Central memory CD8-positive, alpha-beta T cell (primary cell): ENCODE measurements at places on chromosomes 13 and 19.
A peak's percentile ranks its signal among the peaks of the same experiment; 100 is the strongest.

DNA sequence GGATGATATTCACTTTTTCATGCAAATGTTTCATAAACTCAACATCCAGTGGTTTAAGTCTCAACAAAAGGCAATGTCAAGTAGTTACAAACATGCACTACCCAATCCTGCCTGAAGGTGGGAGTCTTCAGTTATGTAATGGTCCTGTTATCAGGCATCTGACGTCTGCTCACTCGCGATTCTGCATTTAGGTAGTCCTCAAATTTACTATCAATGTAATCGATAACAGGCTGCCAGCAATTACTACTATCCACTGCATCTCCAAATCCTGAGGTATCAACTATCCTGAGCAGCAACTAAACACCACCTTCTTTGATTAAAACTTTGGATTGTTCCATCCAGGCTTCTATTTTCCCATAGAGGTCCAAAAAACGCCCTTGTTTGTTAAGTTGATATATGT is 51.2 kb downstream of the NLRP12 start:
- peak; percentile 14 for DNase-seq

GRCh38 chr13:42821437-42821836 is 40.1 kb downstream of the FAM216B start:
- DNase-seq, result no peak

- peak; percentile 66 for DNase-seq
These were observed 9.4 kb downstream of the LTBP4 start for GRCh38 chr19:40610396-40611064.

DNA sequence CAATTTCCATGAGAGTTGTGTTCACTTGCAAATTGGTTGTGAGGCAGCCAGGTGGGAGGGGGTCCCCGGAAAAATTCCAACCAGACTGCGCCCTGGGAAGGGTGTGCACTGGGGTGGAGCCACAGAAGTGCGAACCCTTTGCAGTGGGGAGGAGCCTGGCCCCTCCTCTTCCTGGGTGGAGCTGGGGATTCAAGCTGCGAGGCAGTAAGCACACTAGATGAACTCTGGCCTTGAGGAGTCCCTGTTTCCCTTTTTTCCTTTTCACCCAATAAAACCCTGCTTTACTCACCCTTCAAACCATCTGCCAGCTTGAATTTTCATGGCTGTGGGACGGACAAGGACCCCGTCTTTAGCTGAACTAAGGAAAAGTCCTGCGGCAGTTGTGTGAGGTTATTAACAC is 31.0 kb upstream of the MBNL2 start:
- no peak for DNase-seq
